Renal pelvis (tissue), 12 donors: ENCODE measurements at places on chromosomes 6 and 20. TPM values are rescaled to one million over a fixed set of nuclear protein-coding genes. Genes with fewer than 3 reads are reported as not detected.

GRCh38 chr6:43331891-43332290 lies 23.3 kb upstream of the CRIP3 start:
- DNase-seq: no peak

DNA sequence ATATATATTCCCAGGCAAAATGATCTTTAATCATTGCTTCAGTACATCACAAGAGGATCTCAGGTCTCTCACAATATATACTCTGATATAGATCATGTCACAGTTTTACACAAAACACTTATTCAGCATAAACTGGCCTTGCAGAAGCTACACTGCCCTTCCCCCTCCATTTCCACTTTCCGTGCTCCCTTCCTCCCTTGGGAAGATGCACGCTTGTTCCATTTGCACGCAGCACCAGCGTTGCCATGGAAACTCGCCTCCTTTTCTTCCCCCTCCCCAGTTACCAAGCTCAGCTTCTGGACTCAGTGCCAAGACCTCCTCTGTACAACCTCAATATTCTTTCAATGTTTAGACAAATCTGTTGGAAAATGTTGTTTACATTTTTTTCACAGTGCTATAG lies 154.6 kb downstream of the RFPL4B start:
- DNase-seq: peak; percentile 70

- DNase-seq: no peak
Observed at GRCh38 chr6:160293844-160294243, 35.2 kb upstream of the SLC22A2 start.

DNA sequence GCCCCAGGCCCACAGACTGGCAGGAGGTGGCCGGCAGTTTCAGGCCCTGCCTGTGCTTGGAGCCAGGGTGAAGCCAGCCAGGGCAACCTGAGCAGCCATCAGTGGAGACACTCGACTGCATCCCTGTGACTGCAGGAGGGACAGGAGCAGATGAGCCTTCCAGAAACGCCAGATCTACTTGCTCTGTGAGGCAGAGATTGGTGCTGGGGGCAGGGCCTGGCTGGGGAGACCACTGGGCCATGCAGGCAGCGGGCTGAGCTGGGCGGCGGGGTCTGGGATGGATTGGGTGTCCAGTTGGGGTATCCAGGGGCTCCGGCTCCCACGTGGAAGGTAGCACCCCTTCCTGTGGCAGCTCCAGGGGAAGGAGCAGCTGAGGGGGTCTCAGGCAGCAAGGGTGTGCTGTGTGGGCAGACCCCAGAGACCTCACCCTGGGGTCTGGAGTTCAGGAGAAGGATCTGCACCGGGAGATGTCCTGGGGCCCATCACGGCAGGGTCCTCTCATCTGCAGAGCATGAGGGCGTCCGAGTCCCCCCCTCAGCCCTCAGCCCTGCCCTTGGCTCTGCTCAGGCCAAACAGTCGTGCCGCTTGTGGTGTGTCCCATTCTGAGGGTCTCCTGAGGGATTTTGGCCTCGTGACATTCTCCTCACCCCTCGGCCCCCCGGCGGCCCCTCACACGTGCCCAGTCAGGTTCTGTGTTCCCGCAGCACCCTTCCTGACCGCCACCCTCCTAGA lies 334.9 kb downstream of the TAF4 start:
- DNase-seq: no peak

- DNase-seq: no peak
Observed at GRCh38 chr20:33127422-33128097, 40.4 kb upstream of the BPIFA2 start.

DNA sequence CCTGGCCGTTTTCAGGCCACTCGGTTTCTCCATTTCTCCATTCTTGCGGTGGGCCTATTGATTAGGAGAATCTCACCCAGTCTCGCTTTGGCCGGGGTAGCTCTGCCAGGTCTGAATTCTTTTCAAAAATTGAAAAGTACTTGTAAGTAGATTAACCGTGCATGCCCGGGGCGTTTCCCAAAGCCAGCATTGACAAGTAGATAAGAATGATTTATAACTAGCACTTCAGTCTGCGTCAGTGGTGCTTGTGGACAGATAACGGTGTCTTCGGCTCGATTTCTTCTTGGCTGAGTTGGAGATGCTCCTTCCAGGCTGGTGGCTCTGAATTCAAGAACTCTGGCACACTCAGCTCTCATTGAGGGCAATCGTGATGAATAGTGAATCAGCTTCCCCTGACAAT lies 29.0 kb downstream of the SLC24A3 start:
- no peak for DNase-seq

DNA sequence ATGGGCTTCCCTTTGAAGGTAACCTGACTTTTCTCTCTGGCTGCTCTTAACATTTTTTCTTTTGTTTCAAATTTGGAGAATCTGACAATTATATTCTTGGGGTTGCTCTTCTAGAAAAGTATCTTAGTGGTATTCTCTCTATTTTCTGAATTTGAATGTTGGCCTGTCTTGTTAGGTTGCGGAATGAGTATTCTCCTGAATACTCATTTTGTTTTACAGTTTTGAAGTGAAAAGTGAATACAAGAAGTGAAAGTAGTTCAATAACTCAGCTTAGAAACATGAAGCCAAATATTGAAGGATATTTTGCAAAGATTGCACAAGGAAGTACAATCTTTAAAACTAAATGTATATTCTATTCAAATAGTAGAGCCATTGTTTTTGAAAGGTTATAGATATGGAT lies 120.2 kb upstream of the MAP3K4 start:
- DNase-seq: no peak

- DNase-seq: no peak
Observed at GRCh38 chr6:70375882-70376281, 37.4 kb upstream of the FAM135A start.

- no peak for DNase-seq
Observed at GRCh38 chr6:169070506-169071176, 183.0 kb downstream of the THBS2 start.

DNA sequence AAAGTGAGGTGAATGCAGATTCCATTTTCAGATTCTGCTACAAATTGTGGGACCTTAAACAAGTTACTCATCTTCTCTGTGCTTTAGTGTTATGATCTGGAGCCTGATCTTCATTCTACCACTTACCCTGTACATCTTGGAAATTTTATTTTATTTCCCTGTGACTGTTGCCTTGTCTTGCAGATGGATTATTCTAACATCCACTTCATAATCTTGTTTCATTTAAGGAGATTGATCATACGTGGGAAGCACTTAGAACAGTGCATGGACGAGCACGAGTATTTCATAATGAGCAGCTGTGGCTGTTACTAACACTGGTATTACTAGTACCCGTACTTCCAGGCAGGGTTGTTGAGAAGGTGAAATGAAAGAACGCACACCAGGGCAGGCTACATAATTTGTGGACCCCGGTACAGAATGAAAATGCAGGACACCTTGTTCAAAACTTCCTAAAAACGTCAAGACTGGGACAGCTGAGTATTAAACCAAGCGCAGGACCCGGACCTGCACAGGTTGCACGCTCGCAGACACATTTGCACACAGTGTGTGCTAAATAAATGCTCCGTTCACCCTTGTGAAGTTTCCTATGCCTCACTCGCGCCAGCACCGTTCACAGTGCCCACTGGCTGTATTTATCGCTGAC lies 535 bp upstream of the CCDC170 start:
- DNase-seq: no peak

CTAGE9 gene
- not detected for polyA plus RNA-seq

MUC21 gene
- polyA plus RNA-seq: 0.09 TPM

ATP9A gene
- polyA plus RNA-seq: 60.1 TPM

HLA-DMA gene
- polyA plus RNA-seq: 12.9 TPM

PRR18 gene
- 0.28 TPM for polyA plus RNA-seq
